ENCODE measurements at places on chromosomes 5 and 9.

DNA sequence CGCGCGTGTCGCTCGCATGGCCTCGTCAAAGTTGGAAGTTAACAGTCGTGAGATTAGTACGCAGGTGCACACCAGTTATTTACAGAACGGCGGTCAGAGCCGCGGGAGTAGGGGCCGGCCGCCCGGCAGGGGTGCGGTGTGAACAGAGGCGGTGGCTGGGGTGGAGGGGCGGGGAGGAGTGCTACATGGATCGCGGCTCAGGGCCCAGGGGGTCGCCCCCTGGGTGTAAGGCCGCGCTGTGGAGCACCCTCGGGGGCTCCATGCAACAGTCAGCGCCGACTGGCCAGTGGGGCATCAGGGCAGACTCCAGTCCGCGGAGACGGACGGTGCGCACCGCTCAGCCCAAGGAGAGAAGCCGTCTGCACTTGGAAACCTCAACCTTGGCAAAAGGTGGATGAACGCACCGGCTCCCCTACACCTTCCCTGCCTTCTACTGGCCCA is 60.3 kb downstream of the ZNF354C start:
- no peak overlapping the region for H3K4me3 ChIP-seq
- H3K36me3 ChIP-seq, result no peaks in the 10 kb centered on the region
- no peaks in the 10 kb centered on the region for H3K27me3 ChIP-seq
- no peak for DNase-seq

DNA sequence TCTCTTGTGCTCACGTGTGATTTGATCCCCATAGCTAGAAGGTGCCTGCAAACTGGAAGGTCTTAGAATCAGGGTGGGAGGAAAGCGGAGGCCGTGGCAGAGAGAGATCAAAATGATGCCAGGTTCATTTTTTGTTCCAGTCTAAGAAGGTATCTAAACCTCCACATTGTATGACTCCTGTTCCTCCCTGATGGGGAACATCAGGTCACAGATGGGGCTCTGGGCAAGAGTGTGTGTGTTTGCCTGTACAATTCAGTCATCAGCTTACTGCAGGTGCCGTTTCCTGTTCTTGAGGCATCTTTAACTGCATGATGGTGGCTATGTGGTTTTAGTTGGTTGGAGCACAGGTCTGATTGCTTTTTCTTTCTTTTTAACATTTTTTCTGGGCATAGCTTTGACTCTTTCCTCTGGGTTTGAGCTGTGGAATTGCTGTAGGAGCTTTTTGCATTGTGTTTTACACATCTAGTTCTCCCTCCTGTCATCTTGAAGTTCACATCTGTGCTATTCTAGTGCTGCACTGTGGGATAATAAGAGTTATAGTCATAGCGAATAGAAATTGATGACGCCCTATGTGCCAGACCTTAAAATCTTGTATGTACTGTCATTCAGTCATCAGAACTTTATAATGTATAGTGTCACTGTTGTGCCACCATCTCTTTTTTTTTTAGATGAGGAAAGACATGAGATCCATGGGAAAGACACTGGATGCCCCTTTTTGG is 30.8 kb downstream of the ARHGAP26 start:
- no peaks in the 10 kb centered on the region for H3K36me3 ChIP-seq
- no peak for DNase-seq
- H3K4me3 ChIP-seq, result no peak overlapping the region
- no peaks in the 10 kb centered on the region for H3K27me3 ChIP-seq

DNA sequence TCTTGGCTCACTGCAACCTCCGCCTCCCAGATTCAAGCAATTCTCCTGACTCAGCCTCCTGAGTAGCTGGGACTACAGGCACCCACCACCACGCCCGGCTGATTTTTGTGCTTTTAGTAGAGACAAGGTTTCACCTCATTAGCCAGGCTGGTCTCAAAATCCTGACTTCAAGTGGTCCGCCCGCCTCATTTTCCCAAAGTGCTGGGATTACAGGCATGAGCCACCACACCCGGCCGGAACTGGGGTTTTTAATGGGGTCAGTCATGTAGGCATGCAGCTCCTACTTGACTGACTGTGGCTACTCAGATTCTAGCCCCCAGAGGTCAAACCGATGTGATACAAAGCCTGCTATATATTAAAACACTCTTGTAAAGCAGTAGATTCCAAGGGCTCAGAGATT is 631.7 kb downstream of the MAT2B start:
- no peaks in the 10 kb centered on the region for H3K4me1 ChIP-seq
- no peak overlapping the region for H3K27ac ChIP-seq
- no peaks in the 10 kb centered on the region for H3K36me3 ChIP-seq
- no peaks in the 10 kb centered on the region for H3K27me3 ChIP-seq

GRCh38 chr5:33474931-33475499 is 34.2 kb downstream of the TARS1 start:
- H3K36me3 ChIP-seq, result peaks cover 6% of the 10 kb centered on the region
- no peak overlapping the region for H3K27ac ChIP-seq
- DNase-seq, result no peak
- H3K27me3 ChIP-seq, result no peaks in the 10 kb centered on the region
- H3K4me1 ChIP-seq, result no peaks in the 10 kb centered on the region

GRCh38 chr5:39137819-39138451 is 63.7 kb upstream of the RICTOR start:
- H3K4me3 ChIP-seq, result no peak overlapping the region
- H3K4me1 ChIP-seq, result no peaks in the 10 kb centered on the region
- peak; percentile 52 for DNase-seq
- H3K27me3 ChIP-seq, result no peaks in the 10 kb centered on the region

GRCh38 chr9:124831642-124832364 is 21.5 kb upstream of the WDR38 start:
- H3K36me3 ChIP-seq, result no peaks in the 10 kb centered on the region
- no peaks in the 10 kb centered on the region for H3K27me3 ChIP-seq
- no peak for DNase-seq
- H3K27ac ChIP-seq, result no peak overlapping the region

GRCh38 chr9:75823151-75823550 is 67.3 kb upstream of the PCSK5 start:
- no peak for DNase-seq
- H3K27me3 ChIP-seq, result no peaks in the 10 kb centered on the region
- H3K36me3 ChIP-seq, result no peaks in the 10 kb centered on the region
- no peak overlapping the region for H3K27ac ChIP-seq
- no peaks in the 10 kb centered on the region for H3K4me1 ChIP-seq

DNA sequence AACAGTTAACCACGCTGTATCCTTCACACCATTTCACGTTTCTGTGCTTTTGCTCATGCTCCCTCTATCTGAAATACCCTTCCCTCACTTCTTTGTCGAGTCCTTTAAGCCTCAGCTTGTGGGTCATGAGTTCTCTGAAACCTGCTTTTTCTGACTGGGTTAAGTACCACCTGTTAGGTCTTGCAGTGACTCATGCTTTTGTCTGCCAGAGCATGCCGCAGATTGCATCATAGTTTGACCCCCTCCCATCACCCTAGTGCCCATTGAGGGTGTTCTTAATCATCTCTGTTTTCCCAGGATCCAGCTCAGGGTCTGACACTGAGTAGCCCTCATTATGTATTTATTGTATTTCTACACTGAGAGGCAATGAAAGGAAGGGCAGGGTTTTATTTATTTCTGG is 190.2 kb downstream of the ASTN2 start:
- H3K27ac ChIP-seq, result no peak overlapping the region
- no peaks in the 10 kb centered on the region for H3K4me1 ChIP-seq
- no peaks in the 10 kb centered on the region for H3K36me3 ChIP-seq

- H3K4me3 ChIP-seq, result no peak overlapping the region
- no peaks in the 10 kb centered on the region for H3K4me1 ChIP-seq
- H3K27ac ChIP-seq, result no peak overlapping the region
- no peaks in the 10 kb centered on the region for H3K36me3 ChIP-seq
- no peak for DNase-seq
Measured at GRCh38 chr5:166909926-166910325, 1381.5 kb upstream of the WWC1 start.

- no peaks in the 10 kb centered on the region for H3K36me3 ChIP-seq
- H3K4me3 ChIP-seq, result no peak overlapping the region
- DNase-seq, result no peak
- H3K27ac ChIP-seq, result no peak overlapping the region
- H3K27me3 ChIP-seq, result no peaks in the 10 kb centered on the region
- peaks cover 3% of the 10 kb centered on the region for H3K4me1 ChIP-seq
Measured at GRCh38 chr5:14190194-14191164, 47.3 kb downstream of the TRIO start.

- H3K36me3 ChIP-seq, result no peaks in the 10 kb centered on the region
- peak; percentile 7 for DNase-seq
- H3K27ac ChIP-seq, result no peak overlapping the region
Measured at GRCh38 chr9:105834404-105834803, 140.1 kb downstream of the TMEM38B start.

- H3K27ac ChIP-seq, result no peak overlapping the region
- H3K36me3 ChIP-seq, result no peaks in the 10 kb centered on the region
Measured at GRCh38 chr5:171538681-171539080, 119.2 kb downstream of the FGF18 start.

DNA sequence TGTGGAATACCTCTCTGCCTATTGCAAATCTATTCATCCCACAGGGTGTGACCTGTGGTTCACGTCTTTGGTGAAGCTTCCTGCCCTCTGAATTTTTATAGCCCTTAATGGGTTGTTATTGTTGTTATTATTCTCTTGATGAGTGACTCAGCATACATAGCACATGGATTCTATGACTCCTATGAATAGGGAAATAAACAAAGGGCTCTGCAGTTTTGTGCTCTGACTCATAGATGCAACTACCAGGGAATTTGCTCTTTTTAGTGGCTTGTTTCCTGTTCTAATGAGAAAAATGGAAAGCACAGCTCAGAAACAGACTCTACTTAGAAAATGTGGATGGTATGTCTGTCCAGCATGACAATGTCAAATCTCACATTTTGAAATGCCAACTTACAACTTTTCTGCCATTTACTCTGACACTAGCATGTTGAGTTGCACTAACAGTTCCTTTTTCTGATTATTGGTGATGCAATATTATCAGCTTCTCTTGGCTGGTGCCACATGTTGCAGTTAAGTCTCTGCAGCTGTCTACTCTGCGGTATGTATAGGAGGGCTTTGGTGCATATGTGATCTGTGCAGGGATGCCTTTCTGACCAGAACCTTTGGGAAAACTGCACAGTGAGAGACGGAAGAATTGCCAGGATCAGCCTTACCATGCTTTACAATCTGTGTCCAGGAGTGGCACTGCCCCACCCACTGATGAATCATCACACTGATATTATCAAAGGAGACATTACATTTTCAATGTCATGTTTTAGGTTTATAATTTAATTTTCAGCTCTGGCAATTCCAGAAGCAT is 996.4 kb upstream of the WWC1 start:
- H3K4me1 ChIP-seq, result peaks cover 6% of the 10 kb centered on the region
- H3K27me3 ChIP-seq, result no peaks in the 10 kb centered on the region
- peak overlapping the region; percentile 50 for H3K27ac ChIP-seq

GRCh38 chr9:88852794-88853193 is 138.5 kb upstream of the S1PR3 start:
- H3K36me3 ChIP-seq, result no peaks in the 10 kb centered on the region
- H3K27me3 ChIP-seq, result no peaks in the 10 kb centered on the region
- no peak overlapping the region for H3K27ac ChIP-seq
- peak; percentile 87 for DNase-seq
- H3K4me3 ChIP-seq, result no peak overlapping the region

DNA sequence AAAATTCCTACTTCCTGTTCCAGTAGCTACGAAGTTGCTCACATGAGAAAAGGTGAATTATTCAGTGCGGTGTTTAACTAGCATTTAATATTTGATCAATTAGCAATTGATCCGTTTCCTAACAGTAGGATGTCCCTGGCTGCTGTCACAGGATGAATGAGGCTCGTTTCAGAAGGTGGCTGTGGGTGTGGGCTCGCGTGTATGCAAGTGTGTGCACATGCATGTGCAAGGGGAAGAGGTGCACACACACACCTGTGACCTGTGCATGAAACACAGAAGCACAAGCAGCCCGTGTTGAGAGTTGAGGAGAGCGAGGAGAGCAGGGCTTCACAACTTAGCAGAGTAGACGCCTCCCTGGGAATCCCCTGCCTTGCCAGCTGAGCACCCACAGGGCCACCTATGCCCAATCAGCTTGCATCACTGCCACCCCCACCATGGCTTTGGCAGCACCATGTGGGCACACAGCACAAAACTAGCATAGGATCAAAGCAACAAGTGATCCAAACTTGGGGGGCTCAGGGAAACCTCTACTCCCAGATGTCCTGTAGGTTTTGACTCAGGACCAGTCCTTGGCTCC is 107.2 kb downstream of the C5orf15 start:
- no peak for DNase-seq
- H3K27me3 ChIP-seq, result no peaks in the 10 kb centered on the region
- H3K27ac ChIP-seq, result no peak overlapping the region
- H3K36me3 ChIP-seq, result no peaks in the 10 kb centered on the region

DNA sequence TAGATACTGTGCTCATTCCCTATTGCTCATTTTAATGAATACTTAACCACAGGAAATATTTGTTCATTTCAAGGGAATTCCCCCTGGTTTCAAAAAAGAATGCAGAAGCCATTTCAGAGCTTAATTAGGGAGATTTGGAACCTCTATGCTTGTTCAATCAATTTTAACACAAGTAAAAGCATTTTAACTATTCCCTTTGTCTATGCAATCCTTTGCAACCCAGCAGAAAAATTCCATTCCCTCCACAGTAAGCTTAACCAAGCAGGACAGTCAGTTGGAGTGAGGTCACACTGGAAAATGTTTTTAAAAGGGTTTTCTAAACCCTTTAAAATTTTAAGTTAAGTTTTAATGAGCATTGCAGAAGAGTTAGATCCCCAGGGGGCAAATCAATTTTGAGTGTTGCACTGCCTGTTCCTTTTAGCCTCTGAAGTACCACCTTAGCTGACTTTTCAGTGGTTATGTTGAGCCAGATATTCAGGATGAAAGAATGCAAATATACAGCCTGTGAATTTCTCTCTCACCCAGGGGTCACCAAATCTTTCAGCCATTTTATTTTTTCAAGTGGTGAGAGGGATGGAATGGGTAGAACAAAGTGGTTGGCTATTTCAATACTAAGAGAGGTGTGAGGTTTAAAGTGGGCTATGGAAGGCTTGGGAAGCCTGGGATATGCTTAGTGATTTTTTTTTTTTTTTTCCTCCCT is 356.2 kb upstream of the NUDT12 start:
- DNase-seq, result peak; percentile 85
- no peaks in the 10 kb centered on the region for H3K4me1 ChIP-seq
- no peaks in the 10 kb centered on the region for H3K36me3 ChIP-seq
- H3K27me3 ChIP-seq, result no peaks in the 10 kb centered on the region
- peak overlapping the region; percentile 81 for H3K27ac ChIP-seq
- H3K4me3 ChIP-seq, result no peak overlapping the region

DNA sequence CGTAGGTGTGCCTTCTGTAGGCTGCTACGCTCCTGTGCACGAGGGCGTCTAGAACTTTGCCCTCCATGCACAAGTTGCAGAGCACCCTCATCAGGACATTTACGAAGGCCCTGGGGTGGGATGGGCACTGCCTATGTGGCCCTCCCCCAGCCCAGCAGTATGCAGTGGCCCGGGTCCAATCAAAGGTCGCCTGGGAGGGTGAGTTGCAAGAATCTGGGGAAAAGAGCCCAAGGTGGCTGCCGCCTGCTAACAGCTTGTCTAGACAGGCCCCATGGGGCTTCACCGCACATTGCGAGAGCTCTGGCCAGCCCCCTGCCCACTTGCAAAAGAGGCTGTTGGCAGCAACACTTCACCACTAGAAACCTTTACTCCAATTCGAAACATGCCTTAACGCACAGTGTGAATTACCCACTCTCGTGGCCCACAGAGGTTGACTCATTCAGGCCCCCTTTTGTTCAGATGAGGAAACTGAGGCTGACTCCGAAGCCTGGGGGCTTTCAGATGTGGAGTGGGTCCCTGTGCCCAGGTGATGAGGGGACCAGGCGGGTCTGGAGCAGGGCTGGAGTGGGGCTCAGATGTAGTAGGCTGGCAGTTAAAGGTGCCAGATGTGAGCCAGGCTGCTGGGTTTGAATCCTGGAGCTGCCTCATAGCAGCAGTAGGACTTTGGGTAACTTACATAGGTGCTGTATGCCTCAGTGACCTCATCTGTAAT is 31.8 kb upstream of the IL17B start:
- peaks cover 14% of the 10 kb centered on the region for H3K4me1 ChIP-seq
- H3K36me3 ChIP-seq, result no peaks in the 10 kb centered on the region
- no peaks in the 10 kb centered on the region for H3K27me3 ChIP-seq
